ENCODE measurements at places on chromosomes 1 and 21.

GRCh38 chr1:210363119-210363518, 34.4 kb downstream of the HHAT start:
- no peak for DNase-seq

DNA sequence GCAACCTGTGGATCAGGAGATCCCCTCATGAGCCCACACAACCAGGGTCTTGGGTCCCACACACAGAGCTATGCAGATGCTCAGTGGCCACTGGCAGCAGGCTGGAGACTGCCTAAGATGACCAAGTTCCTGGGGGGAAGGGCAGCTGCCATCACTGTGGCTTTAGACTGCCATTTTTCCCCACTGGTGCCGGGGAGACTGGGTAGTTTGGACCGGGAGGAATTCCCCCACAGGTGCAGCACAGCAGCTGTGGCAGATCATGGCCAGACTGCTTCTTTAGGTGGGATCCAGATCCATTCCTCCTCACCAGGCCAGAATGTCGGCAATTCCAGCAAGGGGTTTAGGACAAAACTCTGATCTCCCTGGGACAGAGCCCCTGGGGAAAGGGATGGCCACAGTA, 45.7 kb upstream of the HIVEP3 start:
- DNase-seq = no peak

- no peak for DNase-seq
These were observed 97.4 kb downstream of the ATF6 start for GRCh38 chr1:161863549-161863948.

DNA sequence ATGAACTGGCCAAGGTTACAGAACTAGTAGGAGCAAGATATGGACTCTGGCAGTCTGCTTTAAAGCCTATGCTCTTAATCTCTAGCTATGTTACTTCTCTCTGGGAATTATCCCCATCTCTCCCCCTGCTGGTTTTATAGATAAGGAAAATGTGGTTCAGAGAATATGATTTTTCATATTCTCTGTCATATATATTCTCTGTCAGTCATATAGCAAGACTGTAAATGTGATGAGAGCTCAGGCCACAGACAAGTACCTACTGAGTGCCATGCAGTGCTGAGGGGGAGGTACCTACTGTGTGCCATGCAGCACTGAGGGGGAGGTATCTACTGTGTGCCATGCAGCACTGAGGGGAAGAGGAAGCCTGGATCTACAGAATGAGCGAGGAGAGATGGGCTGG, 220.3 kb upstream of the FGGY start:
- no peak for DNase-seq

DNA sequence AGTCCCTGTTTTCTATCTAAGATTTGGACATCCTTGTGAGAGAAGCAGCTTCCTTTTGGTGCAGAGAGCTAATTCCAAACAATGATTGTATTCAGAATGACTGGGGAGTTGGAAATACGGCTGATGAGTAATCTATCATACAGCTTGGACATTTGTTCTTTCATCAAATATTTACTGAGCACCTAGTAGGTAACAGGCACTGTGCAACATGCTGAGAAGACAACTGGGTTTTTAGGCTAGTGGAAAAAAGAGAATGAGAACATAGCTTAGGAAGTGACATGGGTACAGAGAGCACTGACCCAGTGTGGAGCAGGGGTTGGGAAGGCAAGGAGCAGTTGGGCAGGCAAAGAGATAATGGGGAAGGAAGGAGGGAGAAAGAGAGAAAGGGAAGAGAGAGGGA, 87.5 kb downstream of the TBX19 start:
- DNase-seq = no peak

DNA sequence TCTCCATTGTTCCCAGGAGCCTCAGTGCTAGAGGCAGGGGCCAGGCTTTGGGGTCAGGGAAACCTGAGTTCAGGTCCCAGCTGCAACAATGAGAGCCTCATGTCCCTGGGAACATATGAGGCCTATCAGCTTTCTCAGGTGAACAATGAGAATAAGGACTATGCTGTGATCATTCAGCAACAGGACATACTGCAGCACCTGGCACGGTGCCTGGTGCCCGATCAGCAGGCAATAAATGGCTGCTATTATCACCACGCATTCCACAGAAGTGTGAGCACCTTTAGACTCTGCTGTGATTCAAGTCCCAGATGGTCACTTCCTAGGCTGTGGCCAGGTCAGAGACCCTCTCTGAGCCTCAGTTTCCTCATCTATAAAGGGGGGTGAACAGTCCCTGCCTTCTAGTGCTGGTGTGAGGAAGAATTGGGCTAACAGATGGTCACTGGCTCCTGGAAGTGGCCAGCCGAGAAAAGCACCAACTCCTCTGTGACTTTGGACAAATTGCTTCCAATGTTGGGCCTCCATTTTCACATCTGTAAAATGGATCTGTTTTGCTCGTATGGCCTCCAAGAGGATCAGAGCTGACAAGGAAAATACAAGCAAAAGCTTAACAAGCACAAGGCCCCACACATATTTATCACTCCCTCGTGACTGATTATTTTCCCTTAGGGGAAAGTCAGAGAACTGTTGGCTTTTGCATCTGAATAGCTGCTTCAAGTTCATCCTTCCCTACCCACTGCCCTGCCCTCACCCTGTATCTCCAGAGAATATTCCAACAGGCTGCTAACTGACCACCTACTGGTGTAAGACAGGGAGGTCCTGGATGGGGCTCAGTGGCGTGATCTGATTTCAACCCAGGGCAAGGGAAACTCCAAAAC, 1.1 kb downstream of the SLC5A9 start:
- DNase-seq = no peak

GRCh38 chr1:91166106-91166712, 144.4 kb upstream of the ZNF644 start:
- peak; percentile 24 for DNase-seq

GRCh38 chr1:70583522-70583921, 172.5 kb downstream of the CTH start:
- DNase-seq = no peak

DNA sequence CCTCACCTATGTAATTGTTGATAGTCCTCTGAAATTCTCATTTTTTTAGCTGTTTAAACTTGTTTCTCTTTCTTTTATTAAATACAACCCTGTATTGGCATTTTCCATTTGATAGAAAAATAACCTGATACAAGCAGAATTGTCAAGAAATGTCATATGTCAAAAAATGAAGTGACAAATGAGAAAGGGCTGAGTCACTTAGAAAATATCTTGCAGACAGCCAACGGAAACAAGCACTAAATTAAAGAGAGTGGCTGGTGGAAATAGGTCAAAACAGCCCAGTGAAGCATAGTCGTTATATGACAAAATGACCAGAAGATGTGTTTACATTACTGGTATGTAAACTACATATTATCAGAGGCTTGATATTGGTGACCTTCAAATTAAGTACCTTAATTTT, 484.4 kb downstream of the PLA2G4A start:
- peak; percentile 3 for DNase-seq

- no peak for DNase-seq
These were observed 48.9 kb downstream of the PRKCZ start for GRCh38 chr1:2098839-2099785.

GRCh38 chr1:201538612-201539551, at the start of gene NAV1:
Gene NAV1, plus strand, starts transcription at chr1:201539127. Its CDS starts 83,758 bp downstream, at chr1:201622885.
- peak; percentile 75 for DNase-seq

- DNase-seq = no peak
These were observed 38.6 kb downstream of the SIPA1L2 start for GRCh38 chr1:232591344-232591743.

DNA sequence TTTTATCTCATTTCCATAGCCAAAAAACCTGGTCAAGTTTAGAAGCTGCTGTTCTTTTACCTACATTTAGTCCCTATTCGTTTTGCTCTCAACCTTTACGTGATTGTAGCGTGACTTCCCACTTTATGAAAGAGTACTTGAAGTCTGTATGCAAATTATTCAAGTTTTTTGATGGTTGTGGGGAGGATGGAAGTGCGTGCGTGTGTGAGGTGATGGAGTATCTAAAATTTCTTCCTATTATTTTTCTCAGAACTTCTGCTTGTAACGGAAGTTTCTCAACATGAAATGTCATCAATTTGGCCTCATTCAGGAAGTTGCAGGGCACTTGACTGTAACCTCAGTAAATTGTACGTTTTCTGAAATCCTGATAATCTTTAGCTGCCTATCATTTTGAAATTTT, 64.0 kb downstream of the SAMSN1 start:
- no peak for DNase-seq

DNA sequence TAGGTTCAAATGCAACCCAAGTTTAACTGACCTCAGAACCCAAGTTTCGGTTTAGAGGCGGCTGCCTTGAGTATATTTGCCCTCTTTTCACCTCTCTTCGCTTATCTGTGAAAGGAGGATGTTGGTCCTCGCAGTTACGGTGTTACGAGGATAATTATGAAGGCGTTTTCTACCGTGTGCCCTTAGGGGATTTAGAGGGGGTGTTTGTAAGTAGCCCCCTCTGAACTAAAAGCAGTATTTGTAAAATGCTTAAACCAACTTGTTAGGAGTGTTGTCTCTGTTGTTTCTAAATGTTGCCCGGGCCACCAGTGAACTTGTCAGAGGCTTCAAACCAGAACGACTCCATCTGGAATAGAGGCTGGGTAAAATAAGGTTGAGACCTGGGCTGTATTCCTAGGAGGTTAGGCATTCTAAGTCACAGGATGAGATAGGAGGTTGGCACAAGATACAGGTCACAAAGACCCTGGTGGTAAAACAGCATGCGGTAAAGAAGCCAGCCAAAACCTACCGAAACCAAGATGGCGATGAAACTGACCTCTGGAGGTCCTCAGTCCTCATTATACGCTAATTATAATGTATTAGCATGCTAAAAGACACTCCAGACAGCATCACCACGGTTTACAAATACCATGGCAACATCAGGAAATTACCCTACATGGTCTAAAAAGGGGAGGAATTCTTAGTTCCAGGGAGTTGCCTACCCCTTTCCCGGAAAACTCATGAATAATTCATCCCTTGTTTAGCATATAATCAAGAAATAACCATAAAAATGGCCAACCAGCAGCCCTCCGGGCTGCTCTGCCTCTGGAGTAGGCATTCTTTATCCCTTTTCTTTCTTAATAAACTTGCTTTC, 1.0 kb upstream of the PSRC1 start:
- no peak for DNase-seq

DNA sequence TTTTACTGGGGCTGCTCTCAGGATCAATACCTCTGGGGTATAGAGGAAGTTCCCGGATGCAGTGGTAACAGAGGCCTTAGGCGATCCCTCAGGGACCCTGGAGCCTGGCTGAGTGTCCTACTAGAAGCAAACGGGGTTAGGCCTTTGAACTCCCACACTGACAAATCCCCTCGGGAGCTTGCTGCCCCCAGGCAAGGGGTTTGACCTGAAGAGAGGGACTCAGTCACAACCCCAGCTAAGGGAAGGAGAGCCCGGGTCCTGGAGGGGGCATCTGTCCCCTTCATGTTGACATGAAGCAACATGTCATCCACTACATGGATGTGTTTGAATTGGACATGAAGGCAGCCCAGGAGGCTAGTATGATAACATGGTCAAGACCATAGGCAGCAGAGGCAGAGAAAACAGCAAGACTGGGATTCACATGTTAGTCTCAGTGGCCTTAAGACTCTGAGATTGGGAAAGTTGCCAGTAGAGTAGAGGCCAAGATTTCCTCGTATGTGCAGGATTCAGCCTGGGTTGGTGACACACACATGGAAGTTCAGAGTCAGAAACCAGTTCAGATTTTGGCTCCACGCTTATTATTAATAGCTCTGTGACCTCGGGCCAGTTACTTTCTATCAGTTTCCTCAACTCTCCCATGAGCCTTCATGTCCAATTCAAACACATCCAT, 101.5 kb downstream of the KCNN3 start:
- no peak for DNase-seq

- DNase-seq = no peak
These were observed 6.6 kb downstream of the EIF3I start for GRCh38 chr1:32228771-32229170.

GRCh38 chr1:153358691-153358975, 979 bp downstream of the S100A9 start:
- DNase-seq = no peak

DNA sequence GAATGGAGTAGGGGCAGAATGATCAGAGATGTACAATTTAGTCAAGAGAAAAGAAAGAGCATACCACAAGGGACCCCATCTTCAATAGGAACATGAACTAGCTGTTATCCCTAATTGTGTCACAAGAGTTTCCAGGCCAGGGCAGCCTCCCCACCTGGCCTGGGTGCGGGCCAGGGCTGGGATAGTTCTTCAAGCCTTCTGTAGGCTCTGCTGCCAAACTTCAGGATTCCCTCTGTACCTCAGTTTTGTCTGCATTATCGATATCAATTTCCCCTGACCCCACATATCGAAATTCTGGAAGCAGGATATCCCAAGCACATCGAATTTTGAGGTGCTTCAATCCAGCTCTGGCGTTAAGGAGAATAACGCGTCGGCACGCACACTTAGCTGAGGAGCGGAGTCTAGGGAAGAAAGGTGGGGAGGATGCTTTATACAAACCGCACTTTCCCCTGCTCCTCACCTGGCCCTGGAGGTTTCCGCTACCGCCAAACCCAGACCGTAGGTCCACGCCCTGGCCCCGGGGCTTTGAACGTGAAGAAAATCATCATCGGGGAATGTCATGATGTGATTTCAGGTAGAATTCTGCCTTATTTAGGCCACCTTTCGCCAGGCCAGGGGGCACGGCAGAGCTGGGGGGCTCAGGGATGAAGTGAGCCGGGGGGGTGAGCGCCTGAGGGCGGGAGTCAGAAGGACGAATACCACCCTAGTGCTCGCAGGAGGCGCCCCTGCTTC, 7.4 kb downstream of the HLX start:
- no peak for DNase-seq

DNA sequence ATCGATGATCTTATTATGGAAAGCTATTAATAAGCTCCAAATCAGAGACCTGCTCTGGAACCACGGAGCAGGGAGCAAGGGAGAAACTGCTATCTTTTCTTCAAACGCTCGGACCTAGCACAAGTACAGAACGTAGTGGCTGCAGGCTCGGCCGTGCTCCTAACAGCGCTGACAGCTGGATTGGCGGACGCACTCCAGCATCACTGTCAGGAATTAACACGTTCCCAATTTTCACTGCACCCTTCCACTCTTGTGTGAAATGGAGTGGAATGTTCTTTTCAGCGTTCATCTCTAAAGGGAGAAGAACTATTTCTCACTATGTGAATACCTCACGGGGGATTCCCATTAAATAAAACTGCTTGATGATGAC, 106.9 kb downstream of the ZNF281 start:
- DNase-seq = no peak

DNA sequence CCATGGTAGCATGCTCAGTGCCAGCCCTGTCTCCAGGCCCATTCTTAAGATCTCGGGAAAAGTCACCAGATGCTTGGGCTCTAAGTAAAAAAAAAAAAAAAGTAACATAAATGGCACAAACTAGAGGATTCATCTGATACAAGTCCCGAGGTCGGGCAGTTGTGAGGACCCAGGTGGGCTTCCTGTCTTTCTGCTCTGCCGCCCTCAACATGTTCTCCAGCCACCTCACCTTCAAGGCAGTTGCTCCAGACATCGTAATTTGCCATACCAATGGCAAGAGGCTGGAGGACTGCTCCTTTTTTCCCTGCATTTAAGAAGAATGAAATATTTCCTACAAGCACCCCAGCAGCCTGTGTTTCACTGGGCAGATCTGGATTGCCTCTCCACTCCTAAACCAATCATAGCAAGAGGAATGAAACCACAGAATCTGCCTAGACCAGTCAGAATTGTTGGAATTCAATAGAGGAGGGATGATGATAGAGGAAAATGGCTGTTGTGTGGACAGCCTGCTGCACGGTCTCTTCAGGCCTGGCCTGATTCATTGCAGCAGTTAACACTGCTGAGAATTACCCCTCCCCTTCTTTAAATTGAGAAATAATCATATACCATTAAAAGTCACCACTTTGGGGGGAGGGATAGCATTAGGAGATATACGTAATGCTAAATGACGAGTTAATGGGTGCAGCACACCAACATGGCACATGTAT, 5.4 kb downstream of the HMGN2 start:
- no peak for DNase-seq

All from astrocyte (in vitro differentiated cells and primary cell).